Spinal cord (tissue), 10 donors: ENCODE measurements at places on chromosomes 2 and 18.

DNA sequence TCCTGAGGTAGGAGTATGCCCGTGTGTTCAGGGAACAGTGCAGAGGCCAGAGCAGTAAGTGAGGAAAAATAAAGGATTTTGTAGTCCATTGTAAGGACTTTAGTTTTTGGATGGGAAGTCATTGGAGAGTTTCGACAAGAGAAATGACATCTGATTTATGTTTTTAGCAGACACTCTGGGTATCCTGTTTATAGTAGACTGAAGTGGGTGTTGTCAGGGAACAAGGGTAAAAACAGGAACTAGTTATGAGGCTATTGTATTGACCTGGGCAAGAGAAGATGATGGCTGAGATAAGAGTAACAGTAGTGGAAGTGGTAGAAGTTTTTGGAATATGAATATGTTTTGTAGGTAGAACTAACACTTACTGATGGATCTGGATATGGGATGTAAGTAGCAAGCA, 59.8 kb downstream of the GTF2A1L start:
- no peak for DNase-seq

DNA sequence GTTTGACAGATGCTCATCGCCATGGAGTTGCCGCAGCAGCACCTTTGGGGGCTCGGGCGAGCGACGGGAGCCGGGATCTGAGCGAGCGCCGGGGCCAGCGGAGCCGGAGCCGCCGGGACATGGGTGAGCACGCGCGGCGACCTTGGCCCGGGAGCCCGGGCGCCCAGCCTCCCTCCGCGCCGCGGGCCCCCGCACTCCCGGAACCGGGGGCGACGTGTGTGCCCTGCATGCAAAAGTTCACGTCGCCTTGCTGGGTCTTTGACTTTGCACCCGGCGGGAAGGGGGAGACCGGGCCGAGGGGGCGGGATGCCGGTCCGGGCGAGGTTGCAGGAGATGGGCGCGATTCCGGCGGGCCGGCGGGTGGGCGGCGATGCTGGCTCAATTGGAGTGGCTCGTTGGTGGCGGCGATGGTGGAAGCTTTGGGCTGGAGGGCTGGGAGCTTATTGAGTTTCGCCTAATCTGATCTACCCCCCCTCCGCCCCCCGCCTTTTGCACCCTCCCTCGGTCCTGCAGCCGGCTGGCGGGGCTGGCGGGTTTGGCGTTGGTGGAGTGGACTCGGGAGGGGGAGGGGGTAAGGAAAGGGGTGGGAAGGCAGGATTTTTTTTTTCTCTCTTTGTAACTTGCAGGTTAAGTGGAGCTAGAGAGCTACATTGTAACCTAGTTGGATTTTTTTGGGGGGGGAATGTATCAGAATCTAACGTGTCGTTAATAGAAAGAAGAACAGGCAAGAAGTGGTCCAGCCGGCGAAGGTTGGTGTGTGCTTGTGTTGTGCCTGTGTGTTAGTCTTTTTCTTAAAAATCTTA, at the start of gene SETBP1:
SETBP1 (plus strand) TSS at position 616 of the 803 bp plus-strand sequence. CDS start 20,459 bp downstream, outside the sequence.
- peak; percentile 70 for DNase-seq

DNA sequence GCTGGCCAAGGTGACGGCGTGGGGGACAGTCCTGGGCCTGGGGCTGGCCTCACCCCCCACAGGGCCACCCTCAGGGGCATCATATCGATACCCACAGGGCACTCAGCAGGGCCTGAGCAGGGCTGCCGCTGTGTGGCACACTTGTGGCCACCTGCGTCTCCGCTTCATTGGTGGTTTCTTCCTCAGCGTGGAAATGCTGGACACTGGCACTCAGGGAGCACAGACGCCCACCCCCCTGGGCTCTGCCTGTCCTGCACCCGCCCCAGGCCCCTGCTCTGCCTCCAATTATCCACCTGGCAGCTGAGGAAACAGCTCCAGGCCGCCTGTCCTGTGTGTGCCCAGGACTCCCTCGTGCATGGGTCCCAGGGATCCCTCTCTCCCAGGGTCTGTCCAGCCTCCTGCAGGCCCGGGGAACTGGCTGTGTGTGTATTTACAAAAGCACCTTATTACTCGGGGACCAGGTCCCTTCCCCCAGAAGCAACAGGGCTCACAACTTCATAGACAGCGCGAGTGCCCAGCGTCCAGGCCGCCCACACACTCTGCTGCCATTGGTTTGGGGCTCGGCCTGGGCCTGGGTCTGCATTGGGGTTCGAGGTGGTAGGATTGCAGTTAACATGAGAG, 13.1 kb downstream of the CROCC2 start:
- DNase-seq = no peak

GRCh38 chr18:28689588-28689987, 512.7 kb upstream of the CDH2 start:
- no peak for DNase-seq

- DNase-seq = no peak
Observed at GRCh38 chr2:68925295-68925896, 27.3 kb downstream of the GKN2 start.

- no peak for DNase-seq
Observed at GRCh38 chr2:29273685-29274611, 158.7 kb downstream of the CLIP4 start.

GRCh38 chr18:48477348-48477747, 61.5 kb upstream of the CTIF start:
- no peak for DNase-seq

DNA sequence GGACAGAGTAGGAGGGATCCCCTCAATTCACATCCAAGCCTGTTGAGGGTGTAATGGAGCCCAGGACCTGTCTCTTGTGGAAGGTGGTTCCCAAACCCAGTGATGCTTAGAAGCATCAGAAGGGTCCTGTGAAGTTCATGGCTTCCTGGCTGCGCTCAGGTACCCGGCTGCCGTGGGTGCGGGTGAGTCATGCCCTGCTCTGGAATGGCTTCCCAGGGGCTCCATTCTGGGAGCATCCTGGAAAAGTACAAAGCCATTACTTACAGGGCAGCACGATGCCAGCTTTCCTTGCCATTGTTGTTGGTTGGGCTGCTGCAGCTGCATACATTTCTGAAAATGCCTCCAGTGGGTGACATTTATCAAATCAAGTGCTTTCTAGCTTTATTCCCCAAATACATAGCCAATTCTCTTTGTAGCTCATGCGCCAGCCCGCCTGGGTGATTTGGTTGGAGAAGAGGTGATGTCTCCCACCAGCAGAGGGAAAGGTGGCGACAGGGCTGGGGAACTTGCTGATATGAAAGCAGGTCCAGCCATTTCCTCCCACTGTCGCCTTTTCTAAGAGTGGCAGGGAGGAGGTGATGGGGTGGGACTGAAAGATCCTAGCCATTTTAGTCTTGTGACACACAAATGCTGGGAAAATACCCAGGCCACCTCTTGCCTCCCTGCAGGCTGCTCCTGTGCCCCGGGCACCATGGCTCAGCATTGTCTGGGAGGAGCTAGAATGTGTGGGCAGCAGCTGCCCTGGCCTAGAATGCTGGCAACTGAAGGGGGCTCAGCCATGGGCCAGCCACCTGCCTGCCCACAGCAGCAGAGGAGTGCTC, 65.9 kb upstream of the HPCAL1 start:
- no peak for DNase-seq

DNA sequence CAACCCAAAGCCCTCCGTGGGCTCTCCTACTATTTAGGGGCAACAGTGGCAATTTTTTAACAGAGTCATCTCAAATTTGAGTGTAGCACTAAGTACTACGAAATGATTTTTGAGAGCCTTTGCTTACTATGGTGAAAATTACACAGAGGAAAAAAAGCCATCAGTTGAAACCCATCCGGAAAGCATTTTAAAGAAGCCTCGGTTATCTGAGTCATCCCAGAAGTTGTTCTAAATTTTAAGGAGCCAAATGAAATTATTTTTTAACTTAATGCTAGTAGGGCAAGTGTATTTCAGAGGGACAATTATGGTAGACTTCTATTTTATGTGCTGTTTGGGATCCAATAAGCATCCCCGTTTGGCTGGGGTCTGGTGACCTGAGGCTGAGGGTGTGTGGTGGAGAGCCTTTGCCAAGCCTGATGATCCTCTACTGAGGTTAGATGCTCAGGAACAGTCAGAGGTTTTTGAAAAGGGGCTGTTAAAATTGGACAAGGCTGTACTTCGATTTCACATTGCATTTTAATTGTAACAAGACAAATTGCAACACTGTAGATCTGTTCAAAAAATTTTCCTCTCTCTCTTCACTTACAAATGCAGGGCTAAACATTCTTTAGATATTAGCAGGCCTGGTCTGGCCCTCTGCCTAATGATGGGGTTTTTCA, 47.0 kb downstream of the RAPGEF4 start:
- DNase-seq = no peak

- DNase-seq = no peak
Observed at GRCh38 chr18:54222922-54223567, 1.4 kb downstream of the MBD2 start.

DNA sequence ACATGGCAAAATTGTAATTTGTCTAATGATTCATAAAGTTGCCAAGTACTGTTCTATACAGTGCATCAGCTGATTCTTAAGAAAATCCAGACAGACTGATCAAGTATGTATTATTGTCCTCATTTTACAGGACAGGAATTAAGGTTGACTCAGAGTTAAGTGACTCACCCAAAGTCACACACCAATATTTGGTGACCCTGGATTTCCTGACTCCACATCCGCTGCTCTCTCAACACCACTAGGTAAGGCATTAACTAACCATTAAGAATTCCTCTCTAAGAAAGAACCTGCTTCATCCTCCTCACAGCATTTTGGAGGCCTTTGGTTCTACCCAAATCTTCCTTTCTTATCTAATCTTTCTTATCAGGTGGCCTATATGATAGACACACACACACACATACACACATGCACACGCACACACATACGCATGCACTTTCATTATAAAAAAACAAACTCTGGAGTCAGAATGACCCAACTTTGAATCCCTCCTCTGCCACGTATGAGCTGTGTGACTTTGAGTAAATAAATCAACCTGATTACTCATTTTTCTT, 150.8 kb downstream of the ANKRD44 start:
- DNase-seq = no peak

- no peak for DNase-seq
Observed at GRCh38 chr2:130810490-130810889, 26.2 kb upstream of the ARHGEF4 start.

- DNase-seq = no peak
Observed at GRCh38 chr2:174771631-174772471, 7.6 kb upstream of the CHRNA1 start.

DNA sequence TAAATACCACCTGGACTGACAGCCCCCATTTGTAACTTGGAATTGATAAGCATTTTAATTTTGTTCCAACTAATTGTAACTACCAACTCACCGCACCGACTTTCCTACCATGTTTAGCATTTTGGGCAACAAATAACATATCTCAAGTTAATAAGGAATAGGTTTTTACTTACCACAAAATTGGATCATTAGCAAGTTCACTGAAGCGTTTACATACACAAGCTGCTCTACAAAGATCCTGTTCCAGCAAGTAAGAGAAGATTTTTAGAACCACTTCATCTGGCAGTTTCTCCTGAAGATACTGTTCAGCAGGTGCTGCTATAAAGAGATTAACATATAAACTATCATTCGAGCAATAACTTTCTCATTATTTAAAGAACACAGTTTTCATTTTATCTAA, 55.7 kb downstream of the MSH6 start:
- DNase-seq = no peak

GRCh38 chr2:228056293-228057097, 125.0 kb downstream of the SPHKAP start:
- no peak for DNase-seq

- no peak for DNase-seq
Observed at GRCh38 chr18:66687635-66688034, 83.7 kb upstream of the CDH19 start.
